ENCODE measurements at places on chromosomes 11 and 22. TPM values are rescaled to one million over a fixed set of nuclear protein-coding genes. Genes with fewer than 3 reads are reported as not detected.

Gene MIOX
- not detected for total RNA-seq

GRCh38 chr11:100593291-100593690 lies 93.8 kb upstream of the ARHGAP42 start:
- no peak for DNase-seq
- no peak overlapping the region for H3K4me3 ChIP-seq
- H3K36me3 ChIP-seq, result no peaks in the 10 kb centered on the region
- H3K27ac ChIP-seq, result no peak overlapping the region

Gene RGL4
- 11.9 TPM for total RNA-seq

Gene ENTHD1
- 0.34 TPM for total RNA-seq

Gene ABTB2
- 2.5 TPM for total RNA-seq

Gene WBP2NL
- 0.43 TPM for total RNA-seq

- no peak overlapping the region for H3K27ac ChIP-seq
- H3K36me3 ChIP-seq, result peaks cover 11% of the 10 kb centered on the region
- no peak overlapping the region for H3K4me3 ChIP-seq
These were observed 20.8 kb upstream of the SMIM38 start for GRCh38 chr11:69134957-69135356.
